ENCODE measurements at places on chromosomes 11 and 22.

GRCh38 chr22:44424867-44425693, 73.0 kb downstream of the RTL6 start:
- DNase-seq, result no peak

- DNase-seq, result no peak
These were observed 3.7 kb downstream of the TSPO start for GRCh38 chr22:43154887-43155536.

DNA sequence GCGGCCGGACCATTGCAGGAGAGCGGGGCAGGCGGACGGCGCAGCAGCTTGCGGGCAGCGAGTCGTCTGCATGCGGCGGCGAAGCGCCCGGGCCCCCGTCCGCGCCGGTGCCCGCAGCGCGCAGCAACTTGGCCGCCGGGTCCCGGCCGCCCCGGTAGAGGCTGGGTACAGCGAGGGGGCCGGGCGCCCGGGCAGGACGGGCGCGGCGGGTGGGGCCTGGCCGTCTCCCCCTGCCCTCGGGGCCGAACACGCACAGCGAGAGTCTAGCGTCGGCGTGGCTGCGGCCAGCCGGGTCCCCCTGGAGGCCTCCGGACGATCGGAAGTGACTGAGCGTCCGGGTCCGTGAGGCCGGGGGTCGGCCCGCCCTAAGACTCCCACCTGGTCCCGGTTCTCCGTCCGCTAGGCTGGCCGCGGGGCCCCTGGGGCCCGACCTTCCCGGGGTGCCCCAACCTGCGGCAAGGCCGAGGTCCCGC, 775 bp upstream of the TRABD start:
- no peak for DNase-seq

DNA sequence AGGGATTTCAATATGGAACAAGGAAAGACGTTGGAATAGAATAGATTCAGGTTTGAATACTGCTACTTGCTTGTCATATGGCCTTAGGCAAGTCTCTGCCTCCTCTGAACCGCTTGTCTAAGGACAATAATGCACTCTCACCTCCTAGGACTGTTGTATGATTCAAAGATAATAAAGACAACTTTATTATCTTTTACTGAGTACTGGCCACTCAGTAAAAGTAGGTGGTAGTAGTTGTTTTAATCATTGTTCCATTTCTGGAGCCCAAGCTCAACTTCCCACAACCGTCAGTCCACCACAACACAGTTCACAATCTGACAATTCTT, 134.2 kb downstream of the ME3 start:
- no peak for DNase-seq

Data from NCI-H187 treated with DMSO at 0.1 percent for 48 hours (cell line).